ENCODE measurements at places on chromosomes 7 and 10. TPM values are rescaled to one million over a fixed set of nuclear protein-coding genes. Genes with fewer than 3 reads are reported as not detected.

DNA sequence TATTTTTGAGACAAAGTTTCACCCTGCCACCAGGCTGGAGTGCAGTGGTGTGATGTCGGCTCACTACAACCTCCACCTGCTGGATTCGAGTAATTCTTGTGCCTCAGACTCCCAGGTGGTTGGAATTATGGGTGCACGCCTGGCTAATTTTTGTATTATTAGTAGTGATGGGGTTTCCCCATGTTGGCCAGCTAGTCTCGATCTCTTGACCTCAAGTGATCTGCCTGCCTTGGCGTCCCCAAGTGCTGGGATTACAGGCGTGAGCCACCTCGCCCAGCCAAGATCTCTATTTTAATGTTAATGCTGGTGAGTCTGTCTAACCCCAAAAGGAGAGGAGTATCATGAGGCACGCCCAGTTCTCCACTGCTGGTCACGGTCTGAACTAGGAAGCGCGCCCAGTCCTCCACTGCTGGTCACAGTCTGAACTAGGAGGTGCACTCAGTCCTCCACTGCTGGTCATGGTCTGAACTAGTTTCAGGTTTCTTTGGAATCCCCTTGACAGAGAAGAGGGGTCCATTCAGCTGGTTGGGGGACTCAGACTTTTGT lies 5.6 kb upstream of the LRRC27 start:
- no peaks in the 10 kb centered on the region for H3K36me3 ChIP-seq
- peaks cover 4% of the 10 kb centered on the region for H3K4me1 ChIP-seq
- H3K4me3 ChIP-seq: no peak overlapping the region
- no peaks in the 10 kb centered on the region for H3K27me3 ChIP-seq
- H3K27ac ChIP-seq: no peak overlapping the region

DNA sequence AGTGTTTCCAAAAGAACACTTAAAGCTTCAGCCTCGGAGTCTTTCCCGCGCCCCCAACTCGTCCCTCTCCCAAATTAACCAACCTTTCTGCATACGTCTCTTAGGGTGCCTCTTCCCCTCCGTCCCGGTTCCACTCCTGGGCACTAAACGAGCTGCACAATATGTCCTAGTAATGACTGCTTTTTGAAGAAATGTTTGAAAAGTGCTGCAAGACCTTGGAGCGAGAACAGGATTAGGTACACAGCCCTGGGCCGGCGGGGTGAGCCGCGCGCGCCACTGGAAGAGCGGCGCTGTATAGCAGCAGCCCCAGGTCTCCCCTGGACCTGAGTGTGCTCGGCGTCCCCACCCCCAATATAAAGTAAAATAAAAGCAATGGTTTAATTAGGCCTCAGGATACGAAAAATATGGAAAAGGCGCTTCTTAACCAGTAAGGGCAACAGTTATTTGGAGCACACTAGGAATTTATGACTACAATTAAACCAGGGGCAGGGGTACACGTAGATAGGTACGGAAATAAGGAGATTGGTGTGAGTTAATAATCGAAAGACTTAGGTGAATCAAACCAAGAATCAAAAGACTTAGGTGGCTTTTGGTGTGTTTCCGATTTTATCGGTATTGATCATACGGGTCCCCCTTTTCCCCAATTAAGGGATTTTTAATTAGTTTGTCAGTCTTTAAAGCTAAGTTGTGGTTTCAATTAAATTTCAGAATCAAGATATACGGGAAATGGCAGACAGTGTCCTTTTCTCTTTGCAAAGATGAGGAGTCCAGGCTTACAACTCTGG lies 1.9 kb downstream of the TET1 start:
- no peaks in the 10 kb centered on the region for H3K36me3 ChIP-seq
- no peak overlapping the region for H3K27ac ChIP-seq
- H3K4me1 ChIP-seq: no peaks in the 10 kb centered on the region
- peaks cover 12% of the 10 kb centered on the region for H3K27me3 ChIP-seq

DNA sequence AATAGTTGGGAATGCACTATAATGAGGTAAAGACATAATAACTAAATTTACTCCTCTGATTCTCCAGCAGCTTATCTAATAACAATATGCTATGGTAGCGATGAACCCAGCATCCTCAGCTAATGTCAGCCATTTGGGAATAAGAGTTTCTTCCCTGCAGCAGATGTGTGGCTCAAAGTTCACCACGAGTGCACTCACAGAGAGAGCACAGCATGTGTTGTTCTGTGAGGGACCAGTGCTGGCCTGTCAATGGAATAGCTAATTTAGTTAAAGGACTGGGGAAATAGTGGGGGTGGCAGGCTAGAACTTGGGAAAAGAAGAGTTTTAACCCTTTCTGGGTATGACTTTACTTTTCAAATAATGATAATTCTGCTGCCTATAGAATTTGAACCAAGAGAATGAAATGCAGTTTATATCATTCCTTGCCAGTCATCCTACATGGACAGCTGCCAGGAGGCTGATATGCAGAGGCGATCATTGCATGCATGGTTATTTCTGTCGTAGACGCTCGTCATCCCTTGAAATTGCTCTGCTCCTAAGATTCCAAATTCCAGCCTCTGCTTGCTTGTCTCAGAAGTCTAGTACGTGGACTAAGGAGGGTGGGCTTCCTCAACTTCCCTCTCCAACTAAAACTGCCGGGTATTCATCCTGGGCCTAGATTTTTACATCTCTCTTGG lies 355.6 kb downstream of the RNLS start:
- H3K4me1 ChIP-seq: no peaks in the 10 kb centered on the region
- no peaks in the 10 kb centered on the region for H3K27me3 ChIP-seq
- DNase-seq: peak; percentile 42
- no peaks in the 10 kb centered on the region for H3K36me3 ChIP-seq
- no peak overlapping the region for H3K4me3 ChIP-seq

DNA sequence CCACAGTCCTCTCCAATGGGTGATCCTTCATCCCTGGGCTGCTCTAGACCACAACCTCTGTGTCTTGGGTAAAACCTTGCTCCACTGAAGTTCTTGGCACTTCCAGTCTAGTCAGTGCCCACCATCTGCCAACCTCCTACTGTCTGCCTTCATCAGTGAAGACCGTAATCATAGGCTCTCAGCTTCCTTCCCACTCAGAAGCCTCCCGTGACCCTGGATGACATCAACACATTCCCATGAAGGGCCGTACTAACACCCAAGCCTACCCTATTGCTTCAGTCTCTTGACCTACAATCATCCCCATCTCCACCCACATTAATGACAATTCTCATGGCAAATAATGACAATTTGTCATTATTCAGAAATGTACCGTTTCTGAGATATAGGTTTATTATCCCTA lies 27.6 kb upstream of the GARS1 start:
- no peaks in the 10 kb centered on the region for H3K4me1 ChIP-seq
- no peak overlapping the region for H3K27ac ChIP-seq
- no peak for DNase-seq
- H3K27me3 ChIP-seq: no peaks in the 10 kb centered on the region
- H3K4me3 ChIP-seq: no peak overlapping the region
- H3K36me3 ChIP-seq: no peaks in the 10 kb centered on the region

GRCh38 chr10:112336556-112337201 lies 37.2 kb upstream of the ACSL5 start:
- no peaks in the 10 kb centered on the region for H3K27me3 ChIP-seq
- peaks cover 3% of the 10 kb centered on the region for H3K4me1 ChIP-seq

DNA sequence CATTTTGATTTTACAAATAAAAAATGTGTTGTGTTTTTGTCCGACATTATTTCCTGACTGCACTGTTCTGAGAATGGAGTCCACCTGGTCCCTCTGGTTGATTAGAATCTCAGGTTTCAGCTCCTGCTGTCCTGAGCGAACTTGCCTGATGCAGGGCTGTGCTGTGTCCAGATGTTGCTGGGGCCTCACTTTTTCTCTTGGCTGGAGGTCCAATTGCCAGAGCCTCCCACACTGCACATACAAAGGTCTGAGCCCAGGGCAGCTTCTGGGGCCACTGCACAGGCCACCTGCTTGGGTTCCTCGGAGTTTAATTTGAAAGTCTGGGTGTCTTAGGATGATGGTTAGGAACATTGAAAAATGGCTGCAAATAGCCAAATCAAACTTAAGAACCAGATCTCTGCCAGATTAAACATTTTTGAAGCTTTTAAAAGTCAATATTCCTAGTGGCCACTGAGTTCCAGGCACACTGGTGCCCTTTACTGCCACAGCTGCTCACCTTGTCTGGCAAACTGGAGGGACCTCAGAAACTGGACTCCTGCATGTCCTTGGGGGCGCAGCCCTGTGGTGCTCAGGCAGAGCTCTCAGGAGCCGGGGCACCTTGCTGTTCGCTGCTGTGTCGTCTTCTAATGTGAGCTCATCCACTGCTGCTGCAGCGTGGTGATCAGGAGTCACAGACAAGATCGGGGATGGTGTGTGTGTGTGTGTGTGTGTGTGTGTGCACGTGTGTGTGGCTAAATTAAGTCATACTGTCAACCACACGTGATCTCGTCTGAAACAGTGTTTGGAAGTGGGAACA lies 75.0 kb downstream of the WDR37 start:
- peak; percentile 4 for DNase-seq
- no peak overlapping the region for H3K4me3 ChIP-seq
- H3K36me3 ChIP-seq: peaks cover 11% of the 10 kb centered on the region
- H3K27ac ChIP-seq: no peak overlapping the region
- H3K27me3 ChIP-seq: no peaks in the 10 kb centered on the region

DNA sequence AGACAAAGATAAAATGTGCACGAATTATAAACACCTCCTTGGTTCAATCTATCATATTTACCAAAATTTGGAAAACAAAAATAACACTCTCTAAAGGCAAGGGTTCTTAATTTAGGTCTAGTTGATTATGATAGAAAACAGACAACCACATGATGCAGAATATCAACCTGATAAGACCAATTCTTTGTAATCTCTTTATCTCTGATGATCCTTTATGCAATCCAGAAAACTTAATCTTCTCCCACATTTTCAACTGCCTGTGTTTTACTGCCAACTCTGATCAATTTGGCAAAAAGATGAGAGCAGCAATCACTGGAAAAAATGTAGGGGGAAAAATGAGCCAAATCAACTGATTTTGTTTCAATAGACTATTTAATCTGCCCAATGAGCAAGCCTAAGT lies 148.5 kb downstream of the LRRN3 start:
- no peak overlapping the region for H3K4me3 ChIP-seq
- H3K4me1 ChIP-seq: no peaks in the 10 kb centered on the region
- no peak for DNase-seq
- no peak overlapping the region for H3K27ac ChIP-seq
- no peaks in the 10 kb centered on the region for H3K36me3 ChIP-seq

- H3K27me3 ChIP-seq: no peaks in the 10 kb centered on the region
- H3K4me1 ChIP-seq: peaks cover 11% of the 10 kb centered on the region
- H3K27ac ChIP-seq: peak overlapping the region; percentile 64
- no peak overlapping the region for H3K4me3 ChIP-seq
These were observed 19.6 kb upstream of the GSTK1 start for GRCh38 chr7:143243614-143244013.

- DNase-seq: no peak
- H3K27ac ChIP-seq: no peak overlapping the region
- no peak overlapping the region for H3K4me3 ChIP-seq
These were observed 40.6 kb upstream of the PITRM1 start for GRCh38 chr10:3213208-3213607.

DNA sequence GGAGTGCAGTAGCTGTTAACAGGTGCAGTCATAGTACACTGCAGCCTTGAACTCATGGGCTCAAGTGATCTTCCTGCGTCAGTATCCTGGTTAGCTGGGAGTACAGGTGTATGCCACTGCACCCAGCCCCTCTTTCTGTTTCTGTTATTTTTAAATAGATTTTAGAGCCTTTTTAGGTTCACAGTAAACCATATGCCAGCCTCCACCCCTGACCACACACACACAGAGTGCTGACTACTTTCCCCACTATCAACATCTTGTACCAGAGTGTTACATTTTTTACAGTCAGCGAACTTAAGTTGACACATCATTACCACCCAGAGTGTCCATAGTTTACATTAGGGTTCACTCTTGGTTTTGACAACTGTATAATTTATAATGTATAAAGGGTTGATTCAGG lies 32.1 kb downstream of the MARCHF5 start:
- no peaks in the 10 kb centered on the region for H3K36me3 ChIP-seq
- no peak overlapping the region for H3K27ac ChIP-seq

DNA sequence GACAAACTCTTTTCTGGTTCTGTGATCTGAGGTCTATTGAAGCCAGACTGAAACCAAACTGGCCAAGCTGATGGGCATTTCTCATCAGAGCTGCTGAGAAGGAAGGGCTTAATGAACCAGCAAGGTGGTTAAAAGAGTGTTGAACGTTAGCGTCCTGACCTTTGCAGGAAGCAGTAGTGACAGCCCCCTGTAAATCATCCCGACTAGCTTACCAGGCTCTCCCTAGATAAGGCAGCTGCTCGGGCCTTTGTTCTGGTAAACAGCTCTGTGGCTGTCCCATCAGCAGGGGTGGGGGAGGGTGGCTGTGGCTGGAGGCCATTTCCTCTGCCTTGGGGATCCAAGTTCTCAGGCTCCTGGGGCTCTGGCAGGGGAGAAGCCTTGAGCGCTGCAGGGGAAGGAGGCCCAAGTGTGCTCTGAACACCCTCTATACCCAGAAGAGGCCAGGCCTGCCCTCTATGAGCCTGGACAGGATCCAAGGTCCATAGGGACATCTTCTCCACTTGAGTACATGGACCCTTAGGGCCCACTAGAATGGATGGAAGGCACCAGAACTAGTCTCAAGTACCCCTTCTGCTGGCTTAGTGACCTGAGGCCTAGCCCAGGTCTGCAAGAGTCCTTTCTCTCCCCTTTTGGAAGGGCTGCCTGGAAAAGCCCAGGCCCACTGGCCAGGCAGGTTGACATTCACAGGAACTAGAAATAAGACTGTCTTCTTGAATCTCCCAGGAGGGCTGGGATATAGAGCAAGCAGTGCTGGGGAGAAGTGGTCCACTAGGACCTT lies 134.6 kb downstream of the ARHGAP22 start:
- no peaks in the 10 kb centered on the region for H3K36me3 ChIP-seq
- H3K27me3 ChIP-seq: peaks cover 9% of the 10 kb centered on the region
- H3K4me1 ChIP-seq: no peaks in the 10 kb centered on the region
- no peak overlapping the region for H3K27ac ChIP-seq
- no peak overlapping the region for H3K4me3 ChIP-seq

The EPDR1 gene
- total RNA-seq: 5.6 TPM

The RARRES2 gene
- total RNA-seq: 86.7 TPM

The MYOF gene
- total RNA-seq: 90.9 TPM

The MNX1 gene
- total RNA-seq: 14.5 TPM

The AGR2 gene
- total RNA-seq: 2,751 TPM

The RAB19 gene
- total RNA-seq: 22.7 TPM

The OPN1SW gene
- not detected for total RNA-seq
